NCI-H1694 treated with DMSO at 0.1 percent for 48 hours (cell line): ENCODE measurements at places on chromosomes 12 and 14.

GRCh38 chr12:102454808-102455760, 25.3 kb downstream of the IGF1 start:
- no peak for DNase-seq

- no peak for DNase-seq
Observed at GRCh38 chr12:100995771-100996170, 201.2 kb downstream of the ANO4 start.

DNA sequence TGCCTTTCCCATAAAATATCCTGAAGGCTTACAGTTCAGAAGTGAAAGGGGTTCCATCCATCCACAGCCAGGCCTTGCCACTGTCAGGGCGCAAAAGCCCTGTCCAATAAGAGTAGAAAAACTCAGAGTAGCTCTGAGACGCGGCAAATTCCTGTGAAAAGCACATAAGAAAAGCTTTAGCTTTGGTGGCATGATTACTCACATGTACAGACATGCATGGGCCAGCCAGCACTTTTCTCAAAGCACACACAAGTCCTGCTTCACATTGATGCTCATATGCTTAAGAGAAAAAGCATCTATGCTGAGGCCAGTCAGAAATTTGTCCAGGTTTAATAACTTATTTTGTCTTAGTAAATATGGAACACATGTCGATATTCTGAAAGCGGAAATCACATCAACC, 25.5 kb downstream of the CLEC1A start:
- no peak for DNase-seq

GRCh38 chr14:69043596-69044260, 64.6 kb upstream of the ACTN1 start:
- DNase-seq: no peak

DNA sequence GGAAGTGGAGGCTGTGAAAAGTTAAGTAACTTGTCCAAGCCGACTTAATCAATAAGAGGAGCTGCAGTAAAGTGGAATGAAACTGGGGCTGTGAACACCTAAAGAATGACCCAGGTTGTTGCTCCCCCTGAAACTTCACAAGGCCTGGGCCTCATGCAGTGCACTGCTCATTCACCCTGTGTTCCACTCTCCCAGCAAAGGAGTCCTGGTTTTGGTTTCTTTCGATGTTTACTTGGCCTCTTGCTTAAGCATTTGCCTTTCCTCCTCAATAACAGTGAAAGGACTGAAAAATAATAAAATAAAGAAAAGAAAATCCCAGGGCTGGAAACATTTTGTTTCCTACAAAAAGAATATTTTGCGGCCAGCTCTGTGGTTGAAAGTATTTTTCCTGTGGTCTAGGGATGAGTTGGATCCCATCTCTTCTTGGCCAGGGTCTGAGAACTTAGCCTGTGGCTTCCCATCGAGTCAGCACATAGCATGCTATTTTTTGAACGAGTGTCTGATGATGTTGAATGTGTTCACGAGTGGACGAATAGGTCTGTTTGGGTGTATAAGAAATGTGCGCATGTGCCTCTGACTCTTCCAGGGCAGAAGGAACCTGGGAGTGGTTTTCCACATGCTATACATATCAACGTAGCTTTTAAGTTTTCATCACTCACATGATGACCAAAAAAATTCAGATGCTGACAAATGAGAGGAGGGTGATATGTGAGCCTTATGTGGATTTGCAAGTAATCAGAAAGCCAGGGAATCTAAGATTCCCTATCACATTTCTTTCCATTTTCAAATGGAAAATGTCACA, 349.8 kb downstream of the ZFP36L1 start:
- DNase-seq: no peak

GRCh38 chr12:47393403-47393790, 312.4 kb downstream of the RPAP3 start:
- no peak for DNase-seq

DNA sequence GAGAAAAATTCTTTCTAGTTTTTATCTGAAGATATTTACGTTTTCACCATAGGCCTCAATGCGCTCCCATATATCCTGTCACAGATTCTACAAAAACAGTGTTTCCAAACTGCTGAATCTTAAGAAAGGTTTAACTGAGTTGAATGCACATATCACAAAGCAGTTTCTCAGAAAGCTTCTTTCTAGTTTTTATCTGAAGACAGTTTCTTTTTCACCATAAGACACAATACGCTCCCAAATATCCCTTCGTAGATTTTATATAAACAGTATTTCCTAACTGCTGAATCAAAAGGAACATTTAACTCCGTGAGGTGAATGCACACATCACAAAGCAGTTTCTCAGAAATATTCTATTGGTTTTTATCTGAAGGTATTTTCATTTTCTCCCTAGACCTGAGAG, 385.5 kb downstream of the ALG10 start:
- DNase-seq: no peak

DNA sequence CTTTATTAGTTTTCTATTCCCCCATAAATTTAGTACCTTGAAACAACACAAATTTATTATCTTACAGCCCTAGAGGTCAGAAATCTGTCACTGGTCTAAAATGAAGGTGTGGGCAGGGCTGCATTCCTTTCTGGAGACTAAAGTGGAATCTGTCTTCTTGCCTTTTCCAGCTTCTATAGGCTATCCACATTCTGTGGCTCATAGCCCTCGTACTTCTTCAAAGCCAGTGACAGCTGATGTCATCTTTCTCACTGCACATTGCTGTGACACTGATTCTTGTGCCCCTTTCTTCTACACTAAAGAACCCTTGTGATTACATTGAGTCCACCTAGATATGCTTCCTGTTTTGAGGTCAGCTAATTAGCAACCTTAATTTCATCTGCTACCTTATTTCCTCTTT, 23.2 kb upstream of the DCN start:
- DNase-seq: no peak

- DNase-seq: no peak
Observed at GRCh38 chr14:69808919-69809808, 12.1 kb upstream of the SLC10A1 start.

- no peak for DNase-seq
Observed at GRCh38 chr14:67141146-67141900, 47.9 kb upstream of the GARIN2 start.

- no peak for DNase-seq
Observed at GRCh38 chr14:101535232-101535631, 26.1 kb upstream of the DIO3 start.

DNA sequence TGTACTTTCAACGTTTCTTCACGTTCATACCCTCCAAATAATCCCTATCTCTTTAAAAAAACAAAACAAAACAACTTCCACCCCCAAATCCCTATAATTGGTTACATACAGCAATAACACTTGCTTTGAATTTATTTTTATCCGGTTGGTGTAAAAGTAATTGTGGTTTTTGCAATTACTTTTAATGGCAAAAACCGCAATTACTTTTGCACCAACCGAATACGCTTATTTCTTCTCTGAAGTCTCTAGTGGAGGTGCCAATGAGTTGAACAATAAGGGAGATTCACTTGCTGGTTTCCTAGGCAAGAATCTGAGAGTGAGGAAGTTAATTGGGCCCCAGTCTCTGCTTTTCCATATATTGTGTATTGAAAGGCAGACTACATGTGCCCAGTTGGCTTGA, 133.3 kb downstream of the DACT1 start:
- no peak for DNase-seq

DNA sequence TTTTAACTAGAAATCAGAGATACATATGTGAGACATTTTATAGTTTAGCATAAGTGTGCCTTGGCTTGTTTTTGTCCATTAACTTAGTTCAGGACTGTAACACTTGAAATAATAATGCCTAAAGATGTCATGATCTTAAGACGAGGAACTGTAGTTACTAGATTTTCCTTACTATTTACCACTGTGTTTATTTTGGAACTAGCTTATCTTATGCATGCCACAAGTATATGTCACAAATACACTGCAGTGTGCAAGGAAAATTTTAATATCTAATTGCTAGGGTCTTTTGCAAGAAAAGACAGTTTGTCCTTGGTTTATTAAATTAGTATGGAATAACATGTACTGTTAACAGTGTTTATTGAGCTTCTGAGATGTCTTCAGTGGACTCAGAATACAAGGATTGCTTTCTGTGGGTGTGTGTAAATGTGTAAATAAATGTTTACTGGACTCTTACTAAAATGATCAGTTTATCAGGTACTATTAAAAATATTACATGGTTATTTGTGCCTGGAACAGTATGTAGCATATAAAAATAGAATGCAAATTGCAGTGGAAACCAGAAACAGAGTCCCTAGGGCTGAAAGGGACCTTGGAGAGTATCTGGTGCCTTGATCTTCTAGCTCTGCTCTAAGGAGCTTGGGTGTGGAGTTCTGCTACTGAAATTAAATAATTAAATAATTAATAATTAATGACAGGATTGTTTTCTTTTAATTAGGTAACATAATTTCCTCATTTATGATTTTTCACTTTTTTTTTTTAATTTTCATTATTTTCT, 58.1 kb downstream of the FGD4 start:
- DNase-seq: no peak

DNA sequence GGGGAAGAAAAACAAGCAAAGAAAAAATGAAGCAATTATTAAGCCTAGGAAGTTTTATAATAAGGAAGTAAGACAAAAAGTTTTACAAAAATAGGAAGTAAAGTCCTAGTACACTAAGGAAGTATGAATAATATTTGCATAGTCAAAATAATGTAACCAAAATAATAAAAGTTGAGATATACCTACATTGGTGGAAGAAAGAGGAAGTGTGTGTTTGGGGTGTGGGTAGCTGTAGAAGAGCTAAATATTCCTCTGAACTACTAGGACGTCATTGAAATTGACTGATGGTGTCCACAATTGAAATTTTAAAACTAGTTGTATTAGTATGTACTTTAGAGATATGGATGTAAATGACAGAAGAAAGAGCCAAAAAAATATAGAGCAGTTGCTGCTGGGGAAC, 228.4 kb upstream of the OTX2 start:
- no peak for DNase-seq

DNA sequence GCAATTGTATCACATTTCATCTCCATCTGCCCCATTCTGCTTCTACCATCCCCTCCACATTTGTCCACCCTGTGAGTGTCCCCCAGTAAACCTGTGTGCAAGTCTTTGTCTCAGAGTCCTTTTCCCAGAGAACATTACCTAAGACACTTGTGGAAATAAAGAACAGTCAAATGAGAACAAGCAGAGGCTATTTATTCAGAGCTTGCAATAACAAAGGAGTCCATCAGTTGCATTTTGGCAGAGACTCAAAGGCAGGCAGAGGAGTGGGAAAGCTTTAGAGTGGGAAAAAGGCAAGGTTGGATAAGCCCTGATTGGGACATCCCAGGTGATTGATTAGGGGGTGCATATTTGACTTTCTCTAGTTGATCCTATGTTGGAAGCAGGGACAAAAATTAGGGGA, 18.2 kb upstream of the PPFIBP1 start:
- no peak for DNase-seq

DNA sequence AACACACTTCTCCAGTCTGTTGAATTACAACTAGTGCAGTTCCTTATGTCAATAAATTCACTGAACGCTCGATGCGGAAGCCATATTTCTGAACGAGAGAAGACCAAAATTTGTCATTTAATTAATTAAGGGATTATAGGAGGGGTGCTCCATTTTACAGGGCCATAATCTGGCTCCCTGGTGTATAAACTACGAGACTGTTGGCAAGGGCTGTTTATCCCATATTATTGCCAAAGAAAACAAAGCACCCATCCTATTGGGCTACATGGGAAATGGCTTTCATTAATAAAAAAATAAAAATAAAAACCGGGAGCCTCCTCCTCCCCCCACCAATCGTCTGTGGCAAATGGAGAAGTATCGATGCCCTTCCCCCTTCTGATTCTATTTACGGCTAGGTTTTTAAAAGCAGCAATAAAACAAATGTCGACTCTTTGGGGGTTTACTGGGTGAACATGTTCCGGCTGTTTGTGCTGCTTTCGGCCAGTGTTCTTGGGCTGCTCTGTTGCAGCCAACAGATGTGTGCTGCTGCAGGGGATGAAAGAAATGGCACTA, 24.8 kb downstream of the ATF7 start:
- no peak for DNase-seq

DNA sequence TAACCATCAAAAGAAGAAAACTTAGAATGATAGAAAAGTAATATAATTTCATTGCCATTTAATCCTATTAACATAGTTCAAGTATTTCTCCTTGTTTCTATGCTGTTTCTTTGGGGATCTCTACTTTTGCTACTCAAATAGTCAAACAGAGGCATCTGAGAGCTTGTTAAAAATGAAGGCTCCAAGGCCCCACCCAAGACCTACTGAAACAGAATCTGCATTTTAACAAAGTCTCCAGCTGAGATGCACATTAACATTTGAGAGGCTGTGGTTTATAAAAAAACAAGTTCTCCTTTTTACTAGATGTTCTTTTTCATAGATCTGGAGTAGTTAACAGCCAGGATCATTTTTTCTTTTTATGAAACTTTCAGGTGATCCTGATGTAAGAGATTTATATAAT, 31.8 kb downstream of the PPFIA2 start:
- DNase-seq: no peak

GRCh38 chr12:22480016-22480415, 64.3 kb downstream of the C2CD5 start:
- DNase-seq: no peak

DNA sequence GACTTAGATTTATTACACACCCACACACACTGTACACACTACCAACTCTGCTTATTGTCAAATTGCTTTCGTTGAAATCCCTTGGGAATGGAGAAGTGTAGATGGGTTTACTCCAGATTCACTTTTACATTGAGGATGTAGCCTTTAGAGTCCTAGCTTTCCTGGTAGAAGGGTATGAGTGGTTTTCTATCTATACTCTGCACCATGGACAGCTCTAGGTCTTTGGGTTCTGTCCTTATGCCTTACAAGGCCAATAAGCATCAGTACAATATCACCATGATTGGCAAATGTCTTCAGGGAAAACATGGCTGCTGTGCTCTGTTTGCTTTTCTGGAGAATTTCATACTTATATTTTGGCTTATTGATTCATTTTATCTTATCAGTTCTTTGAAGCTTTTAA, 1063.9 kb downstream of the SLC6A15 start:
- DNase-seq: no peak

DNA sequence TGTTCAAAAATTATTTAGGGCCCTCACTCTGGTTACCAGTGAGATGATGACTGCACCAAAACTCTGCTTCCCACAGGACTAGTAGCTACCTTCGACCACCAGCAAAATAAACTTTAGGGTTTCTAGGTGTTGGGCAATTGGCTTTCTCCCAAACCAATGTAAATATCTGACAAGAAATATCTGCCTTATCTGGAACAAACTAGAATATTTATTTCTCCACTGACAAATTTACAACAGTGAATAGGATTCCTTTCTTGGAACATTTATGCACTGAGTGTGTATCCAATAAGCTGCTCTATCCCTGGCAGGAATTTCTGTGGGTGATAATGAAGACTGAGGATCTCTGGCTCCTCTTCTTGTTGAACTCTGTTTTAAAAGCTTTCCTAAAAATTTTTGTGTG, 148.6 kb downstream of the SLC6A15 start:
- DNase-seq: no peak
